Esophagus squamous epithelium (tissue), 5 donors: ENCODE measurements at places on chromosomes 1 and 21.

- no peak for DNase-seq
Observed at GRCh38 chr1:156727926-156728598, at the start of gene METTL25B. TSS of gene METTL25B (plus strand) at chr1:156728469. CDS start at chr1:156729105, 636 bp downstream.

DNA sequence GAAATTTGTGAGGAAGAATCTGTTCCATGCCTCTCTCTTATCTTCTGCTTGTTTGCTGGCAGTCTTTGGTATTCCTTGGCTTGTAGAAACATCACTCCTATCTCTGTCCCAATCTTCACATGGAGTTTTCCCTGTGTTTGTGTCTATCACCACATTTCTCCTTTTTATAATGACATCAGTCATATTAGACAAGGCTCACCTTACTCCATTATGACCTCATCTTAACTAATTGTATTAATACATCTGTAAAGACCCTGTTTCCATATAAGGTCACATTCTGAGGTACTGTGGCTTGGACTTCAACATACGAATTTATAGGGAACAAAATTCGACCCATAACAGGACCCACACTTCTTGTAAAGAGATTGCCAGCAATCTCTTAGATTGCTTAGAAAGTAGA, 72.3 kb upstream of the POGK start:
- no peak for DNase-seq

DNA sequence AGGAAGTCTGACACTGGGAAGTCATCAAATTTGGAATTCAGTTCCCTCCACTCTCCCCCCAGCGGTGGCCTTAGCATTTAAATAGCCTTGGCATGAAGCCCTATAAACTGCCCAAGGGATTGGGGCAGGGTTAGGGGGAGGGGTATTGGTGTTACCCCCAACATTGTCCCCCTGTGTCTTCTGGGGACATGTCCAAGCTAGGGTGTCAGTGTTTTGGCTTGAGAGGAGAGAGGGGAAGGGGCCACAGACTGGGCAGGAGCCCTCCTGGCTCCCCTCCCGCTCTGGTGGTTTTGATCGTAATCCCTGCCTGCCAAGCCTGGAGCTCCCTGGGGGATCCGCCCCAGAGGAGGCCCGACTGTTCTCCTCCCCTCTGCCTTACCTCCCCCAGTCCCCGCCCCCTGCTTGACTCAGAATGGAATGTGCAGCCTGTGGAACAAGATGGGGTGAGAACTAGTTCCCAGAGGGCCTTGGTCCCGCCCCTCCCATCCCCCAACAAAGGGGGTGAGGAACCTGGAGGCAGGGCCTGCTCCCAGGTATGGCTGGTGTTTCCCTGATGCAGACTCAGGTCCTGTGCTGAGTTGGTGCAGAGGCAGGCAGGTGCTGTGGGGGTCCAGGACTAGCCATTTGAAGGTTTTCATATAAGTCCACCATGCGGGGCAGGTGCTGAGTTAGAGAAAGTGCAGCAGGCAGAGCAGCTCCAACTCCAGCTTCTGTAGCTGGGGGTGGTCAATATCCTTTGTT, 7.4 kb downstream of the SOX13 start:
- no peak for DNase-seq

GRCh38 chr1:186089940-186090339, 285.1 kb downstream of the TPR start:
- DNase-seq = no peak

DNA sequence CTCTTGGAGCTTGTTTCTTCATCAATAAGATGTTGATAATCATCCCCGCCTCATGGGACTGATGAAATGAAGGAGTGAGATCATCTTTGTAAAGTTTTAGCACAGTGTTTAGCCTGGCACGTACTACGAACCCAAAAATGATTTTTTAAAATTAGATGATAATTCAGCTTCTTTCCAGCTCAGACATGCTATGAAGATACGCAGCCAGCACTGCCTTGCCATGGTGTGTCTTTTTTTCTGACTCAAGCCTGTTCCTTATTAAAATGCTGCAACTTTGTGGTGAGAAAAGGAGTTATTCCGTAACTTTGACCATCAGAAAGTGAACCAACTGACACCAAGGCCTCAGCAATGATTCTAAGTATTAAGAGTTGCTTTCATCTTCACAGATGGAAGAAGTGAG, 269.0 kb downstream of the LTN1 start:
- DNase-seq = no peak

- no peak for DNase-seq
Observed at GRCh38 chr1:41507110-41507720, 22.7 kb upstream of the EDN2 start.

DNA sequence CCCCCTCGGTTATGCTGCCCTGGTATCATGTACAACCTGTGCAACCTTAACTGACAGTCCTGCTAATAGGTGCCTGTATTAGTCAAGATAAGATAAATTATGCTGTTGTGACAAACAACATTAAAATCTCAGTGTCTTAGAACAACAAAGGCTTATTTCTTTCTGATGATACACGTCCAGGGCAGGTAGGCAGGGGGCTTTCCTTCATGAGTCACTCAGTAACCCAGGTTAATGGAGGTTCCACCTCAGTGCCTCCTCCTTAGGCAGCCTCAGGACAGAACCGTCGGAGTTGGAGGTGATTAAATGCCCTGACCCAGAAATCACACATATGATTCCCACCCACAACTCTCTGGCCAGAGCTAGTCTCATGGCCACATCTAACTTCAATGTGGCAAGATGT, 94.6 kb upstream of the CASZ1 start:
- no peak for DNase-seq

- DNase-seq = no peak
Observed at GRCh38 chr1:95067062-95067461, 5.7 kb downstream of the ALG14 start.

DNA sequence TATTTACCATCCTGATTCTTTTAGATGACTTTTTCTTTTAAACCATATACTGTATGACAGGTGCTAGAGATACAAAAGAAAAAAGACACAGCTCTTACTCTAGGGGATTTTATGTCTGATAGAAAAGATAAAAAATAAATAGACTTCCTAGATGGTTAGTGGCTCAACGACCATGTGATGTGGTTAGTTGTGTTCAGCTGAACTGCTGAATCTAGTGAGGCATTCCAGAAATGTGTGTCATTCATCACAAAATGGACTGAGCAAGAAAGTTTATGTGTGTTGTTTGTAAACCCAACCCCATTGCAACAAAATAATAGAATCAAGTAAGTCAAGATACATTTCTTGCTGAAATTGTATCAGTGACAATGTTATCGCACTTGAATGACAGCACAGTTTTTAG, 205.8 kb upstream of the LYPLAL1 start:
- no peak for DNase-seq

GRCh38 chr21:29221253-29221744, 77.4 kb upstream of the BACH1 start:
- DNase-seq = no peak

DNA sequence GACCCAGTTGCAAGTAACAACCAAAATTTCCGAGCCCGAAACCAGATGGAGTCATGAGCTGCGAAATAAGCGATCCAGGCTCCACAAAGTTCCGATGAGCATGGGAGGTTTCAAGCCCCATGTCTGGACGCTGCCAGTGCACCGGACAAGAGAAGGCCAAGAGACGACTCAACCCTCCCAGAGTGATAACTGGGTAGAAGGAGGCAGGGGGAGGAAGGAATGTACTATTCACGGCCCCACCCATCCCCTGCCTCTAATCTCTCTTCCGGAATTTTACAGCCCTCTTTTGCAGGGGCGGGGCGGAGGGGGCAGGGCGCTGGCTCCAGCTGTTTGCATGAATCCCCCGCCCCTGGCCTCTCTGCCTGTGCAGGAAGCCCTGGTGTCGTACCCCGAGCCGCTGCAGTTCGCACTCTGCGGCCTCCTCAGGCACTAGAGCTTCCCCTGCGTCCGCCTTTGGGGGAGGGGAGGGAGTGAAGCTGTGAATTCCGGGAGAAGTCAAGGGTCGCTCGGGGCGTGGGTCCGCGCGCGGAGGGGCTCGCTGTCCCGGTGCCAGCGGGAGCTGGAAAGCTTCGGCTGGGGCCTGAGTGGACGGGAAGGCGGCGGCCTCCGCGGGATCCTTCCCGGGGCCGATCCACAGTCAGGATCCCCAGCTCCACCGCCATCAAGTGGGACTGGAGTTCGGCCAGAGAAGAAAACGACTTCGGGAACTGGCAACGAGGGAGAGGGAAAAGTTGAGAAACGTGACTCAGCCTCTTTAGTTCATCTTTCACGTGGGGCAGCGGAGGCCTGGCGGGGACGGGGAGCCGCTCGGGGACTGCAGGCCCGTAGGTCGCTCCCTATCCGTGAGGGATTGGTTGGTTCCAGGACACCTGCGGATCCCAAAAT, 6.3 kb upstream of the PTP4A2 start:
- DNase-seq = peak; percentile 78

GRCh38 chr21:25929856-25930520, 195.2 kb downstream of the GABPA start:
- no peak for DNase-seq

- no peak for DNase-seq
Observed at GRCh38 chr1:15353839-15354579, 55.7 kb upstream of the EFHD2 start.

DNA sequence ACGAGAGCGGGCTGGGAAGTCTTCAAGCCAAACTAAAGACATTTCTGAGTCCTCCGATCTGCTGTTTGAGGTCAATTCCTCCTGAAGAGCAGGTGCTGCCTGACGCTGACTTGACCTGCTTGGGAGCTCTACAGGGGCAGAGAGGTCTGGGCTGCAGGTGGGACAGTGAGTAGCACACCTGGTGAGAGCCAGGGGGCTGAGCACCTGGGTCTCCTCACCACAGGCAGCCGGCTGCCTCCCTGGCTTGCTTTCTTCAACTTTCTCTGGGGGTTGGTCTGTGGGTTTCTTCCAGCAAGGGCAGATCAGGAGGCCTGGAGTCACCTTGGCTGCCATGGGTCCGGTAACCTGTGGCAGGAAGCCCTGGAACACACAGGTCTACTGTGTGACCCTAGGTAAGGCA, 107.4 kb upstream of the EDN2 start:
- DNase-seq = no peak

- DNase-seq = no peak
Observed at GRCh38 chr1:34911465-34911864, 18.0 kb downstream of the DLGAP3 start.

DNA sequence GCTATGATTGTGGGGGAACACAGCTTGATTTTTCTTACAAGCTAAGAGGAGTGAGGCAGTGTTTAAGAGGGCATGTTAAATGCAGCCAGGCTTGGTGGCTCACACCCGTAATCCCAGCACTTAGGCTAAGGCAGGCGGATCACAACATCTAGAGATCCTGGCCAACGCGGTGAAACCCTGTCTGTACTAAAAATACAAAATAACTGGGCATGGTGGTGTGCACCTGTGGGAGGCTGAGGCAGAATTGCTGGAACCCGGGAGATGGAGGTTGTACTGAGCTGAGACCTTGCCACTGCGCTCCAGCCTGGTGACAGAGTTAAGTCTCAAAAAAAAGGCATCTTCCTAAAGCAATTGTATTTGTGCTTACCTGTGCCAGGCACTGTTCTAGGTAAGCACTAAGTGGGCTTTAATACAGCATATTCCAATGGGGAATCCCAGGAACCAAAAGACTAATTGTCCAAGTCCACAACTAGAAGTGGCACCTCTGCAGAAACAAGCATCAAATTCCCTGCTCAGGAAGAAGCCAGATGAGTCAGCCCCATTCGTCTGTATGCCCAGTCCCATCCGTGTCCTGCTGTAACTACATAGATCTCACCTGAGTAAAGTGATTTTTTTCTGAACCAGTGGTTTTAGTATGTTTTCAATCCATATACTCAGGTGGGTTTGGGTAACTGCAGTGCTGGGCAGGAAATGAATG, 4.6 kb downstream of the RCC1 start:
- DNase-seq = no peak

DNA sequence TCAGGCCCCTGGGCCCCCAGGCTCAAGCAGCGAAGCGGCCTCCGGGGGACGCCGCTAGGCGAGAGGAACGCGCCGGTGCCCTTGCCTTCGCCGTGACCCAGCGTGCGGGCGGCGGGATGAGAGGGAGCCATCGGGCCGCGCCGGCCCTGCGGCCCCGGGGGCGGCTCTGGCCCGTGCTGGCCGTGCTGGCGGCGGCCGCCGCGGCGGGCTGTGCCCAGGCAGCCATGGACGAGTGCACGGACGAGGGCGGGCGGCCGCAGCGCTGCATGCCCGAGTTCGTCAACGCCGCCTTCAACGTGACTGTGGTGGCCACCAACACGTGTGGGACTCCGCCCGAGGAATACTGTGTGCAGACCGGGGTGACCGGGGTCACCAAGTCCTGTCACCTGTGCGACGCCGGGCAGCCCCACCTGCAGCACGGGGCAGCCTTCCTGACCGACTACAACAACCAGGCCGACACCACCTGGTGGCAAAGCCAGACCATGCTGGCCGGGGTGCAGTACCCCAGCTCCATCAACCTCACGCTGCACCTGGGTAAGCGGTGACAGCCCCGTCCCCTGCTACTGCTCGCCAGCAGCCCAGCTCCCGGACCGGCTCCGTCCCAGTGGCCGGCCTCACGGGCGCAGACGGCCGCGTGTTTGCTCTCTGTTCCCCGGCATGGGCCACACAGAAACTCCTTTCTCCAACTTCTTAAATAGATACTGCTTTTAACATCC, 539 bp downstream of the LAMC1 start:
- DNase-seq = no peak

DNA sequence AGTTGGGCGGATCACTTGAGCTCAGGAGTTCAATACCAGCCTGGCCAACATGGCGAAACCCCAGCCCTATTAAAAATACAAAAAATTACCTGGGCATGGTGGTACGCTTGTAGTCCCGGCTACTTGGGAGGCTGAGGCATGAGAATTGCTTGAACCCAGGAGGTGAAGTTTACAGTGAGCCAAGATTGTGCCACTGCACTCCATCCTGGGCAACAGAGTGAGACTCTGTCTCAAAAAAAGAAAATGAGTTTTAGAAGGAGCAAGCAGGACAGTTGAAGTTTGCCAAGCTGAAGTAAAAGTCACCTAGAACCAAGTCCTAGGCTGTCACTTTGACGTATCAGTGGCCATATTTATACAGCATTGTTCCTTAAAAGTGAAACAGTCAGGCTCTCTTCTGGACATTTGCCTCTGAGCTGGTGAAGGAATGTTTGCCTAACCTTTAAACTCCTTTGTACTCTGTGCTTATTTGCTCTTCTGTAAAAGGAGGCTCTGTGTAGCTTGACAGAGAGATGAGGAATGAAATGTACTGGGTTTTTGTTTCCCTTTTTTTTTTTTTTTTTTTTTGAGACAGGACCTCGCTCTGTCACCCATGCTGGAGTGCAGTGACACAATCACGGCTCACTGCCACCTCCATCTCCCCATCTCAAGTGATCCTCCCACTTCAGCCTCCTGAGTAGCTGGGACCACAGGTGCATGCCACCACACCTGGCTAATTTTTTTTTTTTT, 2.8 kb downstream of the RAB4A start:
- no peak for DNase-seq

- no peak for DNase-seq
Observed at GRCh38 chr1:81213279-81213678, 587.5 kb upstream of the ADGRL2 start.

- no peak for DNase-seq
Observed at GRCh38 chr1:108858230-108858950, 1.5 kb upstream of the AKNAD1 start.

DNA sequence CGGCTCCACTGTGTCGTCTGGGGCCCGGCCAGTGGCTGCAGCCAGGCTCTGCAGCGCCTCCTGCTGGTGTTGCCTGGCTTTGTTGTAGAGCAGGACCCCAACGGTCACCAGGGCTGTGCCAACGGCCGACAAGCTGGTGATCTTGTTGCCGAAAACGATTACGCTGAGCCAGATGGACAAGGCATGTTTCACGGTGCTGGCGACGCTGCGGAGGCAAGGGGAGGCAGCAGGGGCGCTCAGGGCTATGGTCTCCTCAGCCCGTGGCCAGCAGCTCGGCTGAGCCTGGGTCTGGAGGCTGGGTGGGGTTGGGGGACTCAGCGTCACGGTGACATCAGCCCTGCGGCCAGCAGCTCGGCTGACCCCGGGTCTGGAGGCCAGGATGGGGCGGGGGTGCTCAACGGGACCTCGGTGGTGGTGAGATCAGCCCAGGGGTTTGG, 7.0 kb upstream of the CDK11B start:
- DNase-seq = no peak
